ENCODE measurements at places on chromosomes 3 and 15.

DNA sequence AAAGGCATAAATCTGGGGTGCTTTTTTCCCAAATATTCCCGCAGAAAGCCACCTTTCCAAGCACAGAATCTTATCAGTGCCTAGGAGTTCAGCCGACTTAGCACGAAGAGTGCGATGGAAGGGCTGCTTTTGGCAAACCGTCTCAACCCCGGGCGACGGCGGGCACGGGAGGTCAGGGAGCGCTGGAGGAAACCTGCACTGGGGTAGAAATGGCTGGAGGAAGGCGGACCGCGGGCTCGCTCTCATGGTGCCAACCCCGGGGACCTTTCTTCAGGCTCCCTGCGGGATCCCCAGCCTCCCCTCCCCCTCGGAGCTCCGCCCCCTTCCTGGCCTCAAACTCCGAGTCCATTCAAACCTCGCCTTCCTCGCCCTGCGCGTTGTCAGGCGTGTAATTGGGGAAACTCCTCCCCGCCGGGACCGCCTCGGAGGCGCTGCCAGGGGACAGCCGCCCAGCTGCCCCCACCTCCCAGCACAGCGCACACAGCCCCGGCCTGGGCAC lies at the start of gene GABRG3:
Gene GABRG3, plus strand, starts transcription at position 470 of the 499 bp plus-strand sequence.
- DNase-seq = peak; percentile 81

- no peak for DNase-seq
These were observed 270.2 kb downstream of the SHOX2 start for GRCh38 chr3:157836022-157836421.

DNA sequence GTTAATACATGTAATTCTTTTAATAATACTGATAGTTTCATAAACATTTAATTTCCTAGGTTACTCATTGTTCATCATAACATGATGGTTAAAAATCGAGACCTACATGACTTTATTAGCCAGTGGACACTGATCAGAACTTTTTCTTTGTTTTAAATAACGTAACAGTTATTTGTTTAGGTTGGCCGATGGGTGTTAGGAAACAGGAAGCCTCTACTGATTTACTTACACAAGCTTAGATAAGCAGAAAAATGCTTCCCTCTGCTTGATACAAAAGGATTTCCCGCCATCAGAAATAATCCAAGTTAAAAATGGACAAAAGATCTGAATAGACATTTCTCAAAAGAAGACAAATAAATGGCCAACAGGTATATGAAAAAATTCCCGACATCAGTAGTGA lies 16.6 kb upstream of the APH1B start:
- no peak for DNase-seq

GRCh38 chr3:104612218-104612617 lies 754.5 kb upstream of the ALCAM start:
- no peak for DNase-seq

- DNase-seq = no peak
These were observed 231.9 kb upstream of the SEMA6D start for GRCh38 chr15:47485419-47485818.

DNA sequence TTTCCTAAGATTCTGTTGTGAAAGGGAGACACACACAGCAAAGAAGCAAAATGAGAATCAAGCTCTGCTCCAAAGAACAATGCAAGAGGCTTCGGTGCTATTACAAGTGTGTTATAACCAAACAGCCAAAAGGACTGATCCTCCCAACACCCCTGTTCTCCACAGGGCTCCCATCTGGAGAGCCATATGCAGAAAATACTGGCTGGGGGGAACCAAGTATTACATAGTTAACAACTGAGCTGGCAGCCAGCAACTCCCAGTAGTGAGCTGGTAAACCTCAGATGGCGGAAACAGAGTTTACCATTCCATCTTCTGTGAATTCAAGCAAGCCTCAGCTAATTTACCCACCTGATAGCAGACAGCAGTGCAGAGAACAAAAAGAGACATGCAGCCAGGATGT lies 156.4 kb downstream of the NTRK3 start:
- DNase-seq = no peak

DNA sequence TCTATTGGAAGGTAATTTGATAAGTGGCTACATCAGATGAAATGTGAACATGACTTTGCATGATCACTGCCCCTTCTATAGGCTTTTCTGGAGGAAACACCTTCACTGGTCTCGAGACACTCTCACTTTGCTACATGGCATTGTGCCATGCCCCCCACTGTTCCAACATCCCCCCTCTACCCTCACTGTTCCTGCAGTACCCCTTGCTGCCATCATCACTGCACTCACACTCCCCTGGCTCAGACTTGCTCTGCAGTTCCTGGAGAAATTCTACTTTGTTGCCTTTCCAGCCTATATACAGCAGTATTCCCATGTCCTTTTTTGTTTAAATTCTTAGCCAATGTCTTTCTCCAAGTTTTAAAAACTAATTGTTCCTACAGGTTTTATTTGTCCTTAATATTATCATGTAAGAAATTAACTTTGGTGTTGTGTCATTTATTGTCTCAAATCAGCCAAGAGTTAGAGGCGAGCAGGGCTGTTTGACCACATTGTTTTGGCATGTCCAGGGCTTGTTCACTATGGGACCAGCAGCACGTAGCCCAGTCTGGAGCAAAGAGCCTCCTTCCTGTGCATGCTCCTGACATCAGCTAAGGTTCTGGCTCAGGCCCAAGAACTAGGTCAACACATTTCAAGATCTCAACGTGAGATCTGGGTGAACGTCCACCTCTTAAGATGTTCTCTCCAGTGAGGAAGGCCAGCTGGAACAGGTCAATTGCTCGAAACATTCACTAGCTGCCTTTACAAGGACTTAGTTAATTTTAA lies 246.4 kb downstream of the SLC9A9 start:
- no peak for DNase-seq

DNA sequence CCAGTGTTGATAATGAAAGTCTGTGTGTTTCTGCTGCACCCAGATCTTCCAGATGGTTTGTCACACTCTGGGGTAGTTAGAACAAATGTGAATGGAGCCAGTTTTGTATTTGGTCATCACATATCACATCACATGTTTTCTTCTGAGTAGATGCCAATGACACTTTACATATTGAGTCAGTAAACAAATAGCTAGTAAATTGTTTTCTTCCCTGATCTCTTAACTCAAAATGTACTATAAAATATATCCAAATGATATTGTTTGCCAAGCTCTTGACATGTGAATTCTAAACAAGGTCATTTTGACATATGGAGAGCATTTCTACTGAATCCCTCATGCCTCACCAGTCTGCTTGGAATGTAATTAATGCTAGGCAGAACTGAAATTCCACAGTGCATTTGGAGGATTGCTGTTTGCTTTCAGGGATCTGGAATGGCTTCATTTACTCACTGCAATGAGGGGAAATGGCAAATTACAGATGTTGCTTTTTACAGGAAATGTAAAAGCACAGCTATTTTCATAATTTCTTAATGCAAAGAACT lies 45.0 kb downstream of the PDHB start:
- DNase-seq = no peak

DNA sequence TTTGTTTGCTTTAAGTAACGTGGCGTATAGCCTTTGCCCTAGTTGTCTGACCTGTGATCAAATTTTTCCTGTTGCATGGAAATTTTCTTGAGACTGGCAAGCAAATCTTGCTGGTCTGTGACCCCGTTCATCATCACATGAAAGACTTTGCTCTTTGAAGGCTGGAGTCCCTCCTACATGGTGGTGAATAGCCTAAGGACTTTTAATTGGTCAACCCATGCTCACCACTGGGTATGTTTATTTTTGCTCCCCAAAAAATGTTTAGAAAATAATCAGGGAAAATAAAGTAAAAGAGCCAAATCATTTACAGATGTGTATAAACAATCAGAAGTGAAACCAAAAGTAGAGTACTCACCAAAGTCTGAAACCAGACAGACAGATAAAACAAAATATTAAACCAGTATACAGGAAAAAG lies 1075.3 kb upstream of the ALCAM start:
- DNase-seq = no peak

DNA sequence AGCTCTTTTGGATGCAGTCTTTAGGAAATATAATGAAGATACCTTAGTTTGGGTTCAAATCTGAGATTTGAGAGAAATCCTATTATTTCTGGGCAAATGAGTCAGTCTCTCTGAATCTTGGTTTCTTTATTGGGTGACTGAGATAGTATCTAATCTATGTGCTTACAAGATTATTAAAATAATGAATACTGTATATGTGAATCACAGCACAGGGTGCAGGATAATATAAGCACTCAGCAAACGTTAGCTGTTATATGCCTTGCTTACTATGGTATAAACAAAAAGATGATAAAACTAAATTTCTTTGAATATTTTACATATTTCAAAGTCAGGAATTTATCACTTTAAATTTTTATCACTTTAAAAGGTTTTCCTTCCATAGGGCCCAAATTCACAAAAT lies 29.6 kb downstream of the FGF7 start:
- no peak for DNase-seq

- no peak for DNase-seq
These were observed 30.3 kb downstream of the TPRA1 start for GRCh38 chr3:127560051-127560787.

GRCh38 chr3:45477041-45477725 lies 88.8 kb downstream of the LARS2 start:
- no peak for DNase-seq

DNA sequence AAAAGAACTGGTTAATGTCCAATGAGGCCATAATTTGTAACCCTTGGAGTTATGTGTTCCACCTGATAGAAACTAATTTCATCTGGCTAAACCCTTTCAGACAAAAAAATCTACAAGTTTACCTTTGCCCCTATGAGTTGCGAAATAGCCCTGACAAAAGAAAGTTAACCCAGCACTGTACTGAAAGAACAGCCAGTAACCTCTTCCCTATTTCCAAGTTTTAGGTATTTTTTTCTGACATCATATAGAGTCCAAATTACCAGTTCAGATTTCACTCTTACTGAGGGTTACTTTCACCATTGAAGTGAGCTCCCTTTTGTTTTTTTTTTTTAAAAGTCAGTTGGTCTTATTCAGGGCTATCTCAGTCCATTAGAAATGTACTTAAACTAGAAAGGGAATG lies 42.8 kb upstream of the PTPRG start:
- no peak for DNase-seq
